ENCODE measurements at places on chromosomes 4 and X.

GRCh38 chr4:66885501-66886165 lies 659.7 kb downstream of the CENPC start:
- peak; percentile 0 for DNase-seq

DNA sequence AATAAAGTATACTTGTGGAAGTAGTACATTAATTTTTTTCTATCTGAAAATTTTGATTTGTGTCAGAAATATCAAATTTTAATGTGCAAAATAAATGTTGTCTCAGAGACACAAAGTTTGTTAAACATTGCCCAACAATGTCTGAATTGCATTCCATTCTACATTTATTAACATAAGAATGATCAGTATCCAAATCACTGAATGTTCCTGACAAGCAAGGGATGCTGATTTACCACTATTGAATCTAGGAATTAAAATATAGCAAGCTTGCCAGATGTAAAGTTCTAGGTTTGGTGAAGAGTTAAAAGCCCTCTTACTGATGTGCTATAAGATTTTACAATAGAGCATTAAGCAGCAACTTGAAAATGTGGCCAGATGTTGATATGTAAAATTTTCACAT lies 489.2 kb upstream of the CTSO start:
- peak; percentile 5 for DNase-seq

DNA sequence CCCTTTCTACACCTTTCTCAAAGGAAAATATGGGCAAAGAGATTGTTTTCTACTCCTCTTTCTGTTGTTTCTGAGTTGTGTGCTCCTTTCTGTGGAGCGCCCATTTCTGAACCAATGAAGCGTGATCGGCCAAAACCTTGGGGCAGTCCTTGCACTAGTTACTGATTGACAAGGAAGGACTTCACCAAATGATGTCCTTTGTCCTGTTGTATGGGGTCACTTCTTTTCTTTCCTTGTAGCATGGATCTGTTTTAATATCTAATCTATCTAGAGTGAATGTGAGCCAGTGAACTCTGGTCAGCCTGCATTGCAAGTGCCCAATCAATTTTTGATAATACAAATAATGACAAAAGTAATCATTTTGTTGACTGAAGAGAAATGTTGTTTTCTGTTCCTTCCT lies 94.5 kb downstream of the EGF start:
- no peak for DNase-seq

DNA sequence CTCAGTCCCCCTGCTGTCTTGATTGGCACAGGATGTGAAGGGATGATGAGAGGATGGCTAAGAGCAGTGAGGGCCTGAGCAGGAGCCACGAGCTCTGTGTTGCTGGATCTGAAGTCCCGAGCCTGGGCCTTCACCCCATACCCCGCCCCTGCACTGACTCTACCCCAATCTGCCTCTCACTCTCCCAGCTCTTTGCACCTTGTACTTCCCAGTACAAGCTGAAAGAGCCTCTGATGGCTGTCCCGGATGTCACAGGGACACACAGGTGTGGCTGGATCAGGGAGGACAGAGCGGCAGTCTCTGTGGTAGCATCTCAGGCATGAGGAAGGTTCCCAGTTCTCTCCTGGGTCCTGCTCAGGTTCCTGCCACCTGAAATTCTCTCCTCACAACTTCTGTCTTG lies 103.6 kb downstream of the CHIC2 start:
- DNase-seq: no peak

DNA sequence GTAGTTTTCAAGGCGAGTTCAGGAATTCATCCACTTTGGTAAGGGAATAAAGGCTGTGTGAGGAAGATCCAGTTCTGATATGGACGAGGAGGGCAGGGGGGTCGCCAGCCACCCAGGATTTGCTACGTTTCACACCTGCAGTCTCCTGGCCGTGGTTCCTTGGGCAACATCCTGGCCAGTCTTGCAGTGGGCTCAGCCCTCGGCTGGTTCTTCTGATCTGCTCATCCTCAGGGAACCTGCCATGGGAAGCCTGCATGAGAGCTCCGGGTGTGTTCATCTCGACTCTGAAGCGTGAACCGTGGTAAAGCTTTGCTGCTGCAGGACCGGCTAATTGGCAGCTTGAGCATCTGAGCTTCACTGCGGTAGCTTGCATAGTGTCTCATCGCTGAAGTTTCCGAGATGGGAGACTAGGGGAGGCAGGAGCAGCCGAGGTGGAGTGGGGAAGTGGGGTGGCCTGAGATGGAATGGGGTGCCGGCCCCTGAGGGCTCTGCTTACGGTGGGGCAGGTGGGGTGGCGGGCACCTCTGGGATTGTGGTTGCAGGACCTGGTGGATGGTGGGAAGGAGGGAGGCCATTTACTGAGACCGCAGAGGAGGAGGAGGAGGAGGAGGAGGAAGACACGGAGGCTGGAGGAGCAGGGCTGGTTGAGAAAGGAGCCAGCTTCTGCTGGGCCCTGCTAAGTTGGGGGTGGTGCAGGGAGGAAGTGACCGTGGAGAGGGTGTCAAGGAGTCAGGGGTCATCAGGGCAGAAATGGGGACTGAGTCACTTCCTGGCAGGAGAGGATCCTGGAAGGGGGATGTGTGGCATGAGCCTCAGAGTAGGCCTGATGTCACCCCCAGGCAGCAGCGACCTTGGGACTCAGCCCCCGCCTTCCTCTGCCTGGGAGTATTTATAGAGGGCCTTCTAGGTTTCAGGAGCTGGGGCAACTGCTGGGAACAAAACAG lies 213.1 kb upstream of the PSAPL1 start:
- peak; percentile 94 for DNase-seq

Data from EH (cell line).